HS-27A (cell line): ENCODE measurements at places on chromosomes 11 and 22.

- DNase-seq = no peak
Measured at GRCh38 chr11:9263840-9264315, 1.3 kb downstream of the DENND5A start.

- DNase-seq = no peak
Measured at GRCh38 chr11:125275905-125276618, 111.5 kb downstream of the PKNOX2 start.

DNA sequence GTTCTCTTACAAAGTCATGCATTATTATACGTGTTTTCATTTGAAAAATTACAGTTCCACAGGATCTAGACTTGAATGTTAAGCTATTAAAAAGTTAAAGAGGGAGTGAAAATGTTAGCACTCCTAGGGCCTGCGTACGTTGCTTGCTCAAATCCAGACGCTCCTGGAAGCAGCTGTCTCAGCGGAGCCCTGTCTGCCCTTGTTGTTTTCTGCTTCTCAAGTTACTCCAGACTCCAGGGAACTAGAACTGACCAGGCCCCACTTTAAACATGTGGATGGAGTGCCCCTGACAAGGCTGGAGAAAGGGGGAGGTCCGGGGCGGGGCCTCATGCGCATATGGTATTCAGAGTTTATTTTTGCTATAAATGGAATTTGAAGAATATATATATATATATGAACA, 9.6 kb downstream of the PARVB start:
- DNase-seq = no peak

DNA sequence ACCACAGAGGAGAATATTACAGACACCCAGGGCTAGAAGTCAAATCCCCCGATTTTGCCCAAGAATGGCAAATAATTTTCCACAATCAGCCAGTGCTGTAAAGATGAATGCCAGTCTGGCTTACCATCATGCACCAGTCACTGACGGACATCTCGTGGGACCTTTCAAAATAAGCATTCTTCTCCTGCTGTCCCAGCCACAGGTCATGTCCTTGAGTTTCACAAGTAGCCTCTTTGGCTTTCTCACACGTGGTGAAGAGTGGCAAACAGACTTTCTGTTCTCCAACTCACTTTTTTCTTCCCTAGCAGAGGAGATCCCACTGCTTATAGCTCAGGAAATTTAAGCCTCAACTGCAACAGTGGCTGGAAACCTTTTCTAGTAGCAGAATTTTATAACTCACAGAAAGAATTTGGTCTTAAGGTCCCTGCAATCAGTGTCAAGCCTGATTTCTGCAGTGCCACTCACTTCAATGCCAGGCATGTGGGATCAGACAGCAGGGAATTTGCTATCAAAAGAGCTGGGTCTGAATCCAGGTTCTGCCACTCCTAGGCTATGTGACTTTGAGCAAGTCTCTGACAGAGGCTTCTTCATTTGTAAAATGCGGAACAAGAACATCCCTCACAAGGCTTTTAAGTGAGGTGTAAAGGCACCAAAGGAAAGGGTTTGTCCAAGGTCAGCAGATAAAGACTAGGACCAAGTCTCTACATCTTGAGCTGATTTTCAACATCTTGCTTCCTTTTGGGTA, 3.6 kb downstream of the PIK3IP1 start:
- no peak for DNase-seq

DNA sequence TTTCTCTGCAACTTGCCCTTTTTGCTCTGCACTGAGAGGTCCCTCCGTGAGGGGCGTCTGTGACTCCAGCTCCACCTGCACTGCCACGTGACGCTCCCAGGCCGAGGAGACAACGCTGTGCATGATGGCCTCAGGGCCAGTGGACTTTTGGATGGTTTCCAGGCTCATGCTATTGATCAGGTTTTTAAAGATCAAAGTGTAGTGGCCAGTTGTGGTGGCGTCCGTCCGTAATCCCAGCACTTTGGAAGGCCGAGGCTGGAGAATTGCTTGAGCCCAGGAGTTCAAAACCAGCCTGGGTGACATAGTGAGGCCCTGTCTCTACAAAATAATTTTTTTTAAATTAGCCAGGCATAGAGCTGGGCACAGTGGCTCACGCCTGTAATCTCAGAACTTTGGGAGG, 16.1 kb downstream of the RPL3 start:
- DNase-seq = no peak

- DNase-seq = peak; percentile 53
Measured at GRCh38 chr11:35100013-35100383, 39.0 kb upstream of the CD44 start.
